ENCODE measurements at places on chromosomes 12 and 14.

GRCh38 chr12:46357438-46358324 is 14.9 kb downstream of the SLC38A2 start:
- no peaks in the 10 kb centered on the region for H3K27me3 ChIP-seq
- H3K4me3 ChIP-seq = no peak overlapping the region
- peaks cover 6% of the 10 kb centered on the region for H3K36me3 ChIP-seq
- H3K27ac ChIP-seq = no peak overlapping the region
- no peak for DNase-seq
- peaks cover 27% of the 10 kb centered on the region for H3K4me1 ChIP-seq

- no peaks in the 10 kb centered on the region for H3K27me3 ChIP-seq
- H3K4me1 ChIP-seq = no peaks in the 10 kb centered on the region
- H3K27ac ChIP-seq = no peak overlapping the region
- no peaks in the 10 kb centered on the region for H3K36me3 ChIP-seq
- H3K4me3 ChIP-seq = no peak overlapping the region
- no peak for DNase-seq
Measured at GRCh38 chr12:78929075-78929418, 64.5 kb downstream of the SYT1 start.

DNA sequence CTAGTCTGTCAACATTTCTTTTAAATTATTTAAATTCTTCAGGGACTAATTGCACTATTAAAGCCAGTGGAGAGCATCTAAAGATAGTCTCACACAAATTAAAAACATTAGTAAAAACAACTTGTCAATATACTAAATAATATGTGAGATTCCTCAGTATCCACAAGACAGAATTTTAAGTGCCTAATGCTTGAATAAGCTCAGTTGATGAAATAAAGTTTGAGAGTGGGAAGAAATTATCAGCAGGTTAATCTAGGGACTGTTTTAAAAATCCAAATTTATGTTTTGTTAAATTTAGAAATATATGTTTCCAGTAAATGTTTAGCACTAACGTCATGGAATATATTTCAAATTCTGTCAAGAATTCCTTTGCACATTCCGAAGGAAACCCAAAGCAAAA is 105.2 kb downstream of the SLC41A2 start:
- H3K36me3 ChIP-seq = no peaks in the 10 kb centered on the region
- H3K4me3 ChIP-seq = no peak overlapping the region
- DNase-seq = no peak
- no peak overlapping the region for H3K27ac ChIP-seq
- no peaks in the 10 kb centered on the region for H3K27me3 ChIP-seq
- H3K4me1 ChIP-seq = no peaks in the 10 kb centered on the region

GRCh38 chr12:46179693-46180452 is 89.0 kb downstream of the SLC38A1 start:
- H3K27ac ChIP-seq = no peak overlapping the region
- H3K27me3 ChIP-seq = no peaks in the 10 kb centered on the region
- H3K4me3 ChIP-seq = no peak overlapping the region
- H3K4me1 ChIP-seq = no peaks in the 10 kb centered on the region

- no peak overlapping the region for H3K27ac ChIP-seq
- H3K36me3 ChIP-seq = no peaks in the 10 kb centered on the region
- DNase-seq = no peak
- no peaks in the 10 kb centered on the region for H3K4me1 ChIP-seq
- no peak overlapping the region for H3K4me3 ChIP-seq
- H3K27me3 ChIP-seq = no peaks in the 10 kb centered on the region
Measured at GRCh38 chr14:99333841-99334635, 62.0 kb upstream of the BCL11B start.

GRCh38 chr14:103317251-103317650 is 16.8 kb upstream of the EIF5 start:
- no peak overlapping the region for H3K27ac ChIP-seq
- H3K4me3 ChIP-seq = no peak overlapping the region
- DNase-seq = no peak
- H3K4me1 ChIP-seq = no peaks in the 10 kb centered on the region
- no peaks in the 10 kb centered on the region for H3K36me3 ChIP-seq

GRCh38 chr12:129564768-129565167 is 339.1 kb downstream of the TMEM132D start:
- no peaks in the 10 kb centered on the region for H3K4me1 ChIP-seq
- H3K27me3 ChIP-seq = no peaks in the 10 kb centered on the region
- no peak overlapping the region for H3K4me3 ChIP-seq
- no peaks in the 10 kb centered on the region for H3K36me3 ChIP-seq

Data from vagina (tissue), 2 donors.